Stimulated activated CD4-positive, alpha-beta T cell treated with anti-CD3 and anti-CD28 coated beads, Interleukin-15, amount 100 ng/mL, for 1 hour (primary cell): ENCODE measurements at places on chromosomes 6 and 20.

DNA sequence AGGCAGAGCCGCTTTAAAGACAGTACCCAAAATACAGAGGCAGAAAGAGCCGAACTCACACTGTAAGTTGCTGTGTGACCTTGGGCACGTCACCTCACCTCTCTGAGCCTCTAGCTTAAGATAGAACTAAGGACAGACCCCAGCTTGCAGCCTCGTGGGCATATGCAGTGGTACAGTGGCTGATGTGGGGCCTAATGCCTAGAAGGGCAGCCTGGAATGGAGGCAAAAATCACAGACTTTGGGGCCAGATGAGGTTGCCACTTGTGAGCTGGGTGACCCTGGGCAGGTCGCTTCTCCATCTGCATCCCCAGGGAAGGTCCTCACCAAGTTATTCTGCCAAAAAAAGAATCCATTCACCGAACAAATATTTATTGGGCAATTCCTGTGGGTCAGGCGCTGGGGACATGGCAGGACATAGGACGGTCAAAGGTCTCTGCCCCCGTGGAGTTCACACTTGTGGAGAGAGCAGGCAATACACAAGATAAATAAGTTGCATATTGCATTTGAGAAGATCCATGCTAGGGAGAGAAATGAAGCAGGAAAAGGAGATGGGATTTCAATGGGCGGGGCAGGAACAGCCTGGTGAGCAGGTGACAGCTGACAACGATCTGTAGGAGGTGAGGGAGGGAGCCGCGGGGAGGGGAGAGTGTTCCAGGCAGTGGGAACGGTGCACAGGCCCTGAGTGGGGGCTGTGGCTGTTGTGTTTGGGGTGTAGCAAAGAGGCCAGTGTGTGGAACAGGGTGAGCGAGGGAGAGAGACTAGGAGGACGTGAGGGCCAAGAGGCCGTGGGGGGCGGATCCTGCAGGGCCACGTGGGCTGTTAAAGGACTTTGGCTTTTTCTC is 115.2 kb downstream of the CEBPB start:
- DNase-seq = no peak

- no peak for DNase-seq
Observed at GRCh38 chr20:57408131-57408530, 16.9 kb downstream of the RBM38 start.

DNA sequence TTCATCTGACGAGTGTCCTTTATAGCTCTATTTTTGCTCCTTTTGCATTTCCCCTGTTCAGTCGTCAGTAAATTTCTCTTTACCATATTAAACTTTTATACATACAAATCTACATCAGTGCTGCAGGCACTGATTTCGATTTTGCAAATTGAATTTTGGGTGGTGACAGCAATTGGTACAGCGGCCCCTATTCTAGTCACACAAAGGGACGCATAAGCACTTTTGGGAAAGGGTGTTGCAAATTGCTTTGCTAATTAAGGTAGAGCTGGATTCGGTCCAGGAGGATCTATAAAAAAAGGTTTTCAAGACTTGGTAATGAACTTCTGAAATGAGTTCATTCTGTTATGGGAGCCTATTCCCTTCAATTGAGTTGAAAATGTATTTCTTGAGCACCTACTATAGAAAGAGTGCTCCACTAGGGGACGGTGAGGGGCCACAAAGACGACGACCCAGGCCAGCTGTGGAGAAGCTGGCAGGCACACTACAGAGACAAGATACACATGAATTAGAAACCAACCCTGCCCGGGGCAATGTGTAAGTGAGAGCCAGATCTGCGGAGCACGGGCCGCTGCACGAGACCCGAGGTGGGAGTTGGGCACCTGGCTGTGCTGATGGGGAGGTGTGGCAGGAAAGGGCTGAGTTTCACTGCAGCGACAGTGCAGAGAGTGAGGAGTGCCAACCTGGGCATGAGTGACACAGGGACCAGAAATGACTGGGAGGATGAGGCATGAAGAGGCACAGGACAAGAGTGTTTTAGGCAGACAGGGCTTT is 5.4 kb downstream of the UQCC2 start:
- DNase-seq = no peak

GRCh38 chr6:7137335-7138045 is 29.7 kb downstream of the RREB1 start:
- DNase-seq = peak; percentile 28
